ENCODE measurements at places on chromosomes 2 and 18.

DNA sequence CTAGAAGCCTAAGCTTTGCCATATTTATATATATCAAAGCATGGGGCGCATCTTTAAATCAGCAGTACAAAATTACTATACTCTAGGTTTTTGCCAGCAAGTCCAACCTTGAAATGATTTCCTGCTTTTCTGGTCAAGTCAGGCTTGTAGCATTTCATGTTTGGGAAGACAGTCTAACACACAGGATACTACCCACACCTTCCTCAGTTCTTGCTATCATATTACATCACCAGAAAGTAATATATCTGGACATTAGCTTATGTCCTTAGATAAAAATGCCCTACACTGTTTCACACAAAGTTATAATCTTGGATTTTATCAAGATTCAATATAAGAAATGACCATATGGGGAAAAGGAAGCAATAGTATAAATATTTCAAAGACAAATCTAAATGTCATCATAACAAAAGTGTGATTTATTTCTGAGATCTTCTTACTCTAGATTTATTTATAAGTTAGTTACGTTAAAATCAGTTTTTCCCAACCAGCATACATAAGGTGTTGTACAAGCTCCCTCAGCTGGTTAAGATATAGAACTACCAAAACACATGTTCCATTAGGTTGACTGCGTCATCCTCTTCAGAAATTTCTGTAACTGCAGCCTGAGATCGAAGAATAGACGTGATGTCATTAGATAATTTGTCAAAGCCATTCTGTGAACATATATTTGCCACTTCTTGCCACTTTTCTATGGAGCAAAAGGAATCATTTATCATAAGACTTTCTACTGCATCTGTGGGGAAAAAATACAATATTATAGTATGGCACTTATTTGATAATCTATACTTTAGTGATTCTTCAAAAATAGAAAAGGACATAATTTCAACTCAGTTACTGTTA lies 56.6 kb downstream of the CLHC1 start:
- no peak for DNase-seq

DNA sequence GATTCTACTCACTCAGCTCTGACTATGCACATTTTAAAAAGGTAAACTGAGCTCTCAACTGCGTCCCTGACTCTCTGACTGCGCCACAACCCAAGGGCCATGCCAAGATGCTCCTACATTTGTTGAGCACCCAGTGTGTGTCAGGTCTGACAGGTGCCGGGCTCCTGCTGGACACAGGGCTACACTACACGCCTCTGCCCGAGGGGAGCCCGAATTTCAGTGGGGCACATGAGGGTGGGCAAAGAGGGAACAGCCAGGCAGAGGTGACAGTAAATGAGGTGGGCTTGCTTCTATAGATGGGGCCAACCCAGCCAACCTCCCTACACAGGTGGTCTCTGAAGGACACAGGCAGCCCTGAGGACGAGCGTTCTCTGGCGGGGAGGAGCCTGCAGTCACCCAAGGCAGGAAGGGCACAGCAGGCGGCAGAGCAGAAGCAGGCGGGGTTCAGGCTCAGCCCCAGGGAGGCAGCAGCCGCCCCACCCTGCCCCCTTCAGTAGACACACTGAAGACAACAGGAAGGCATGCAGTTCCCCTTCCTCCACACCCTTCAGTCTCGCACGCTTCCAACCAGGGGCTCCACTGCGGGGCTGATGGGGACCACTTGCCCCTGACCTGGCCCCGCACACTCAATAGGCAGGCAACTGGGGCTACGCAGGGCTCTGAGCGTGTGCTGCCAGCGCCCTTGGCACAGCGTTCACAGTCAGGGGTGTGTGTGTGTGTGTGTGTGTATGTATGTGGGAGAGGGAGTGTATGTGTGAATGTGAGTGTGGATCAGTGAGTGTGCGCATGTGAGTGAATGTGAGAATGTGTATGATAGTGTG lies 98.4 kb downstream of the UXS1 start:
- peak; percentile 88 for DNase-seq

GRCh38 chr18:63220903-63221302 lies 98.7 kb downstream of the BCL2 start:
- DNase-seq = no peak

DNA sequence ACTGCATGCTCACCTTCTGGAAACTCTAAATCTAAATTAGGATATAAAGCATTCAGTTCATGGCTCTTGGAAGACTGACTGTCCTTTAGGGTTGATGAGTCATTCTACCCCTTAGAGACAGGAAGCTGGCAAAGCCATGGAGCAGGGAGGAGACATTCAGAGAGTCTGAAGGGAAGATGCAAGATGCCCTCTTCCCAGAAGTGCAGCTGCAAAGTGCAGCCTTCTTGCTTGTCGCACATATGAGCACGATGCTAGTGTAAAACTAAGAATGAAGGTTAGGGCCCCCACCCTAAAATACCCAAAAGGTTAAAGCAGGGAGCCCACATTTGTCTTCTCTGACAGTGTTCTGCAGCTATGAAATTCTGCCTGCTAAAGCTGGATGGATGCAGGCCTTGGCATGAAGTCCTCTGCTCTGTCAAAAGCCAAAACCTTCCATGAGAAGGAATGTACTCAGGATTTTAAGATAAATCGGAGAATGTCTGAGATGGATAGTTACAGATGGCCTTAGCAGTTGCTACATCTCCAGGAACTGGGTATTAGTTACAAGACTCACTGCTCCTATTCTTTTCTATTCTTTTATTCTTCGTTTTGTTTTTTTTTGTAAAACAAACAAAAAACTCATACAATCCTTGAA lies 89.7 kb downstream of the POLE4 start:
- DNase-seq = no peak

- DNase-seq = no peak
Observed at GRCh38 chr2:106358081-106358480, 110.1 kb downstream of the RGPD3 start.

DNA sequence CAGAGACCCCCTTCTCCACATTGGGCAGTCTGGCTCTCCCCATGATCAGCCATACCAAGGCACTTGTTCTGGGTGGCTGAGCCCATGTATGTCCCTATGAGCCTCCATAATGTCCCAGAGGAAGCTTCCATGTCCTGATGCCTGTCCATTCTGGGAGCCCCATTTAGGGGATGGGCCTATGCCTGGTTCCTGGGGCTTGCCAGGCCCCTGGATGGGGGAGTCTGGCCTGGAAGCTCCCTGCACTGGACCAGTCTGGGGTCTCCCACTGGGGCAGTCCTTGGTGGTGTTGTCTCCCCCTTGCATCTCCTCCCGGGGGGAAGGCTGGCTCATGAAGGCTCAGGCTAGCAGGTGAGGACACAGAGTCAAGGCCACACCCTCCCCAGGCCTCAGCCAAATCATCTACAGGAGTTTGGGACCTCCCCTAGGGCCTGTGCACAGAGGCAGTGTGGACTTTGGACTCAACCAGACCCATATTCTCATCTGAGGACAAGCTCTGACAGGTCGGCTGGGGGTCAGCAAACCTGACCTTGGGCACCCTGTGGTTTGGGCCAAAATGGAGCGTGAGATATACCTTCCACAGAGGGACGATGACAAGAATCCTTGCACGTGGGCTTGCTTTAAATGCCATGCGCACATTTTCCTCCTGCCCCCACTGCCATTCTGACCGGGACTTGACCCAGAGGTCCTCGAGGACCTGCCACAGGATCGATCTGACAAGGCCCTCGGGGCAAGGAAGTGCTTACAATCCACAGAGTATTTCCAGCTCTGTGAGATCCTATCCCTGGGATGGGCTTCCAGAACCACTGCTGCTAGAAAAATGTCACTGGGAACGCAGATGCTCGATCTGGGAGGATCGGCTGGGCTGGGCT lies 38.8 kb downstream of the INHBB start:
- no peak for DNase-seq

DNA sequence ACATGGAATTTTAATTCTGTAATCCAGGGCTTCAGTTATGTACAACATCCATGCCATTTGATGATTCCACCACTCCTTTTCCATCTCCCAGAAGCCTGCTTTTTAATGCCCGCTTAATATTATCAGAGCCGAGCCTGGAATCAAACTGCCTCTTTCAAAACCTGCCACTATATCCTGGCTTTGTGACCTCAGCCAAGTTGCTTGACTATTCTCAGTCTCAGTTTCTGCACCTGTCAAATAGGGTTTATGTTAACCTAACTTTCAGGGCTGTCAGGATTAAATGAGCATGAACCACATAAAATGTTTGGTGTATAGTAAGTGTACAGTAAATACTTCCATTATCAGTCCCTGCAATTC lies 108.7 kb downstream of the XRCC5 start:
- DNase-seq = no peak

GRCh38 chr2:98324181-98324580 lies 22.1 kb upstream of the CNGA3 start:
- no peak for DNase-seq

DNA sequence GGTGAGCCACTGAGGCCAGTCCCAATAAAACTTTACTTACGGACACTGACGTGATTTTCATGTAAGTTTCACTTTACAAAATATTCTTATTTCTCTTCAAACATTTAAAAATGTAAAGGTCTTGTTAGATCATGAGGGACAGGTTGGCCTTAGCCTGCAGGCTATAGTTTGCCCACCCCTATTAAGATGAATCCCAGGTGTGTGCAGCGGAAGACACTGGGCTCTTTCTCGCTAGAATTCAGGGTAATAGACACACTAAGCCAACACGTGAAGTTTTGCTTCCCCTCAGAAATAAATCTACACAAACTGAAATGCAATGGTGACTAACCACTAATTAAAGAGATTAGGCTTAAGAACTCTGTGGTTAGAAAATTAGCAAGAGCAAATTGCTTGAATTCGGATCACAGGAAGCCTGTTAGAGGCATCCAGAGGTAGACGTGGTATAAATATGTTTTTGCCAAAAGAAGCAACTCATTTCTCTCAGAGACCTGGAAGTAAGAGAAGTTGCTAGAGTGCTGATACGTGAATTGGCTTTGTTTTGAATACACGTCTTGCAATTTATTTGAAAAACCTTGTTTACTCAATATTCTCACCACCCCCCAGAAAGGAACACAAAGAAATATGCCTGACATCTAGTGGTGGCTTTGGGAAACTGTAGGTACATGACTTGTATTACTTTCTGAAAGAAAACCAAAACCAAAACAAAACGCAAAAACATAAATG lies 151.6 kb downstream of the DTNB start:
- DNase-seq = peak; percentile 41

DNA sequence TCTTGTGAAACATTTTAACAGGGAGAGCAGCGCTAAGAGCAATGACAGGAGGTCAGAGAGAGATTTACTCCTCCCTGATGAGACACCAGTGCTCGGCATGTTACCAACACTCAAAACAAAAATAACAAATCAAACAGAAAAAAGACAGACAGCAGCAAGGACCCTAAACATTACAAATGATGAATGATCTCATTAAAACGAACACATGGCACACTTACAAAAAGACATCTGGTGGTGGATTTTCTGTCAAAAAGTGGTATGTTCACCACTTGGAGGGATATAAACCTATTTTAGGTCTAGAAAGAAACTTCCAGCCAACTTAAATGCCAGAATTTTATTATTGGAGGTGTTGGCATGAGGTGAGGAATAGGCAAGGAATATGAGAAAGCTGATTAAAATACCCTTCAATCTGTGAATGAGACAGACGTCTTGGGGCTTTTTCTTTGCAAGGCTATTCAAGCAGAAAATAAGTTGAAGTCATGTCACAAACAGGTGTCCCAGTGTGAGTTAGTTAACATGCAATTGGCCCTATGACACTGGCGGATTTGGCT lies 112.8 kb downstream of the PRELID3A start:
- no peak for DNase-seq

DNA sequence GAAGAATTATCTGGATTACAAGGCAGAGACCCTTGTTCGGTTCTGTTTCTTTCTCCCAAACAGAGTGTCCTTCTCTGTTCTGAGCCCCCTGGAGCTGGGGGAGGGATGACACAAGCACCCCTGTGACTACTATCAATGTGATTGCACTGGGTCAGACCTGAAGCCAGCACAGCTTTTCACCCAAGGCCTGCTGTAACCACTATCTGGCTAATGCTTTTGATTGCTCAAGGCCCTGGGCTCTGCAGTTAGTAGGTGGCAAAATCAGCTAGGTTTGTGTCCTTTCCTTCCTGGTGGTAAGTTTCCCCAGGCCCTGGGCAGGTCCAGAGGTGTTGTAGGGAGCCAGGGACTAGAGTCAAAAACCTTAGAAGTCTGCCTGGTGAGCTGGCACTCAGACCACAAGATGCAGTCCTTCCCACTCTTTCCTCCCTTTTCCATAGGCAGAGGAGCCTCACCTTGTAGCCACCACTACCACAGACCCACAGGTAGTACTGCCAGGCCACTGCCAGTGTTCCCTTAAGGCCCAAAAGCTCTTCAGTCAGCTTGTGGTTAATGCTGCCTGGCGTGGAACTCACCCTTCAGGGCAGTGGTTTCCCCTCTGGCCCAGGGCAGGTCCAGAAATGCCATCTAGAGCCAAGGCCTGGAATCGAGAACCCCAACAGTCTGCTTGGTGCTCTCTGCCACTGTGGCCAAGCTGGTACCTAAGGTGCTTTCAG lies 83.0 kb downstream of the FAM117B start:
- no peak for DNase-seq

DNA sequence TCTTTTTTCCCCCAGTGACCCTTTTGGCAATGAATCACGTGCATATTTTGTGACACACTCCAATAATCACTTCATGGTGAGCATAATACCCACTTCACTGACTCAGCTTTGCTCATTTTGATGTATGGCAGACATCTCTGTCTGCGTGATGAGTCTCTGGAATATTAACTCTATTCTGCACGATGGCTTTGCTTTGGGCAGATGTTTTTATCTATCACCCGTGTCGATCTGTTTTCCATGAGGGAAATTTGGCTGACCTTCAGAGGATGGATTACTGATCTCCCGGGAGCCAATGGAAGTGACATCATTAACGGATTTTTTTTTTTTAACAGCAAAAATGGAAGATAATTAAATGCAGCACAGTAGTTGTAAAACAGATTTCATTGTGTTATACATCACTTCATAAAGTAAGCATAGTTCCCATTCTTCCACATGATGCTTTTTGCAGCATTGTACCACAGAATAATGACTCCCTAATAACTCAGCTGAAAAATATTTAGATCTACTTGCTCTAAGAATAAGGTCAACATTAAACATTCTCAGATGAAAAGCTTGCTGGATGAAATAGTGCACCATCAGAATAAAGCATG lies 29.8 kb downstream of the CDC42EP3 start:
- no peak for DNase-seq

- DNase-seq = no peak
Observed at GRCh38 chr18:4960578-4960977, 236.5 kb downstream of the AKAIN1 start.

DNA sequence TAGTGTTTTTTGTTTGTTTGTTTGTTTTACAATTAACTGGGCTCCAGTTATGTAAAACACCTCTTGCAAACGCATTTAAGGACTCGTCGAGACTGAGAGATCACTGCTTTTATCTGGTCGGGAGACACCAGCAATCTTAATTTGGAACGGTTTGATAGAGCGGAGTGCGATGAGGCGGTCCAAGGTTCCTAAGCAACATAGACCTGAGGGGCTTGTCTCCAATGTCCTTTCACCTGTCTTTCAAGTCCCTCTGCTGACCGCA lies 729 bp upstream of the SELENOI start:
- no peak for DNase-seq

- DNase-seq = no peak
Observed at GRCh38 chr2:191329841-191330240, 84.6 kb downstream of the MYO1B start.

GRCh38 chr2:143452817-143453451 lies 323.7 kb downstream of the ARHGAP15 start:
- DNase-seq = peak; percentile 43

GRCh38 chr2:95539290-95539689 lies 52.5 kb upstream of the TRIM43 start:
- DNase-seq = no peak

Measured in activated gamma-delta T cell treated with Interleukin-2 at 50 U/mL for 16 hours (primary cell).